Natural killer cell (primary cell): ENCODE measurements at places on chromosomes 11 and 22. TPM values are rescaled to one million over a fixed set of nuclear protein-coding genes. Genes with fewer than 3 reads are reported as not detected.

The MYRF gene
- total RNA-seq, result 15.3 TPM

The C11orf42 gene
- total RNA-seq, result not detected

The MS4A15 gene
- total RNA-seq, result not detected

The RBMXL2 gene
- not detected for total RNA-seq

The MMP8 gene
- total RNA-seq, result not detected
